Activated naive CD8-positive, alpha-beta T cell treated with anti-CD3 and anti-CD28 coated beads, Interleukin-2, amount 10 ng/mL, durations not matched to agents 7 days and 5 days (primary cell): ENCODE measurements at places on chromosomes 6 and 20.

DNA sequence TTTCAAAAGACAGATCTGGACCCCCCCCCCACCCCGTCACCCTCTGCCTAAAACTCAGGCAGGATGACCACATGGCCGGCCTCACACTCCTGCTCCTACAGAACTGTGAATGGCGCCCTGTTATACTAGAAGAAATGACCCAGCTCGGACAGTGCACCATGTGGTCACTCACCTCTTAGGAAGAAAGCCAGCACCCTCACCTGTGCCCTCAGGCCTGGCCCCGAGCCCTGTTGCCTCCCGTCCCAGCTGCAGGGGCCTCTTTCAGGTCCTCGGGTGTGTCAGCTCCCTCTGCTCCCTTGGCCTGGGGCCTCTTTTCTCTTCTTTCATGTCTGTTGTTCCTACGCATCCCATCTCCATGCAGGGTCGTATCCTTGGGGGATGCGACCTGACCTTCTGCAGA is 23.7 kb downstream of the OSBPL2 start:
- DNase-seq: no peak
- H3K27me3 ChIP-seq: no peaks in the 10 kb centered on the region
- no peaks in the 10 kb centered on the region for H3K4me1 ChIP-seq
- no peak overlapping the region for H3K4me3 ChIP-seq
- no peak overlapping the region for H3K27ac ChIP-seq

- H3K27me3 ChIP-seq: peaks cover 13% of the 10 kb centered on the region
- no peaks in the 10 kb centered on the region for H3K4me1 ChIP-seq
- no peaks in the 10 kb centered on the region for H3K36me3 ChIP-seq
- no peak overlapping the region for H3K4me3 ChIP-seq
These were observed 421.3 kb downstream of the PREX1 start for GRCh38 chr20:48406498-48406897.

DNA sequence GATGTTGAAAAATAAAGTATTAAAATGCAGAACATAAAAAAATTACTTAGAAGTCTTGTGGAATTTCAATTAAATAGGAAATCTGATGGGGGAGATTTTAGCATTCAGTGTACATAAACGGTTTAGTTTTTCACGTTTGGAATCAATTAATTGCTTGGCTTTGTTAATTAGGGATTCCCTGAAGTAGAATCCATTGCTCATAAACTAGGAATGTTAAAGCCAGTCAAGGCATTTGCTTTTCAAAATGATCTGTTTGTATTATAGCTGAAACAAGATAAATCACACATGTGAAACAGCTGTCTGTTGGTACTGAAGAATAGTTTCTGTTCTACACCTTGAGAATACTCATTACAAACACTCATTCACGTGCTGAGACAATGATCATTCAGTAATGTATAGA is 297.9 kb downstream of the TBC1D7 start:
- no peaks in the 10 kb centered on the region for H3K36me3 ChIP-seq
- no peak overlapping the region for H3K4me3 ChIP-seq
- DNase-seq: no peak
- H3K27ac ChIP-seq: no peak overlapping the region
- H3K27me3 ChIP-seq: peaks cover 30% of the 10 kb centered on the region

DNA sequence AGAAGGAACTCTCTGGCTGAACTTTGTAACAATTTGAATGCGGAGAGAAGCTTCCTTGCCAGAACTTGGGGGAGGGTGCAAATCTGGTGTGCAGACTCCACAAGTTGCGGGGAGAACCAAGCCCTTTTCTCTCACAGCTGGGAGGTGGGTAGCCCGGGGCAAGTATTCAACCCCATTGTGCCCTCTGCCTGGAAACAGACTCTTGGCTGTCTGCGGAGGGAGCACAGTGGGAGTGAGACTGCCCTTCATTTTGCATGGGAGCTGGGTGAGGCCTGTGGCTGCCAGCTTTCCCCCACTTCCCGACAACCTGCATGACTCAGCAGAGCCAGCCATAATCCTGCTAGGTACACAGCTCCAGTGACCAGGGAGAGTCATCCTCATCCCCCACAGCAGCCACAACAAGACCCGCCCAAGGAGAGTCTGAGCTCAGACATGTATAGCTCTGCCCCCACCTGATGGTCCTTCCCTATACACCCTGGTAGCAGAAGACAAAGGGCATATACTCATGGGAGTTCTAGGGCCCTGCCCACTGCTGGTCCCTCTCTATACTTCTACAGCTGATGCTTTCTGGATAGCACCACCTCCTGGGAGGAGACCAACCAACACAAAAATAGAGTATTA is 29.4 kb upstream of the TPD52L1 start:
- no peak overlapping the region for H3K4me3 ChIP-seq
- no peak overlapping the region for H3K27ac ChIP-seq
- peaks cover 4% of the 10 kb centered on the region for H3K27me3 ChIP-seq
- no peak for DNase-seq
- H3K36me3 ChIP-seq: no peaks in the 10 kb centered on the region
- no peaks in the 10 kb centered on the region for H3K4me1 ChIP-seq

GRCh38 chr20:50590348-50590664 is 80.1 kb downstream of the PTPN1 start:
- H3K27ac ChIP-seq: no peak overlapping the region
- H3K4me1 ChIP-seq: peaks cover 3% of the 10 kb centered on the region
- H3K27me3 ChIP-seq: no peaks in the 10 kb centered on the region
- no peak overlapping the region for H3K4me3 ChIP-seq
